ENCODE measurements at places on chromosomes 2 and 18.

GRCh38 chr2:136101042-136101441 is 16.9 kb downstream of the CXCR4 start:
- DNase-seq = no peak

DNA sequence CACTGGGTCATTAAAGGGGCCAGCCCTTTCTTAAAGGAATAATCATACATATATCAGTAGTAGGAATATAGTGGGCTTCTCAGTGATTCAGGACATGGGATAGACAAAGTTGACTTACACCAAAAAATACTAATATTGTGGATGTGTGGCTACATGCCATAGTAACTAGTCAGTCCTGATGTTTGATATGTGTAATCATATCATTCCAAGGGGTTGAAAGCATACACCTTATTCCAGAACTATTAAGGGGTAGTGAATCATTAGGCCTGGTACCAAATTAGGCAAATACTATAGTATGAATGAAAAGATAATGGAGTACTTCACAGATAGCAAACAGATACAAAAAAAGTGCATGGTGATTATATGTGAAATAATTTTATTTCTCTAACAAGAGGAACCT is 814.9 kb upstream of the NRXN1 start:
- DNase-seq = no peak

- no peak for DNase-seq
Measured at GRCh38 chr2:65501074-65501473, 68.7 kb upstream of the SPRED2 start.

- DNase-seq = no peak
Measured at GRCh38 chr2:122011493-122012270, 256.2 kb downstream of the TSN start.

- DNase-seq = no peak
Measured at GRCh38 chr2:28380219-28380618, 12.4 kb upstream of the FOSL2 start.

Measured in right kidney (tissue), 9 donors.